ENCODE measurements at places on chromosomes 1 and 21. TPM values are rescaled to one million over a fixed set of nuclear protein-coding genes. Genes with fewer than 3 reads are reported as not detected.

OLIG2 gene
- total RNA-seq, result not detected

GUCA2B gene
- not detected for total RNA-seq

COA7 gene
- total RNA-seq, result 12.6 TPM

DPH5 gene
- 21.3 TPM for total RNA-seq

Measured in dermis blood vessel endothelial cell (primary cell).